Stimulated activated CD4-positive, alpha-beta T cell treated with anti-CD3 and anti-CD28 coated beads, Interleukin-4, amount 100 ng/mL, for 1 hour (primary cell): ENCODE measurements at places on chromosomes 4 and X.

- no peak for DNase-seq
Measured at GRCh38 chrX:48616576-48616975, 19.3 kb downstream of the WDR13 start.

DNA sequence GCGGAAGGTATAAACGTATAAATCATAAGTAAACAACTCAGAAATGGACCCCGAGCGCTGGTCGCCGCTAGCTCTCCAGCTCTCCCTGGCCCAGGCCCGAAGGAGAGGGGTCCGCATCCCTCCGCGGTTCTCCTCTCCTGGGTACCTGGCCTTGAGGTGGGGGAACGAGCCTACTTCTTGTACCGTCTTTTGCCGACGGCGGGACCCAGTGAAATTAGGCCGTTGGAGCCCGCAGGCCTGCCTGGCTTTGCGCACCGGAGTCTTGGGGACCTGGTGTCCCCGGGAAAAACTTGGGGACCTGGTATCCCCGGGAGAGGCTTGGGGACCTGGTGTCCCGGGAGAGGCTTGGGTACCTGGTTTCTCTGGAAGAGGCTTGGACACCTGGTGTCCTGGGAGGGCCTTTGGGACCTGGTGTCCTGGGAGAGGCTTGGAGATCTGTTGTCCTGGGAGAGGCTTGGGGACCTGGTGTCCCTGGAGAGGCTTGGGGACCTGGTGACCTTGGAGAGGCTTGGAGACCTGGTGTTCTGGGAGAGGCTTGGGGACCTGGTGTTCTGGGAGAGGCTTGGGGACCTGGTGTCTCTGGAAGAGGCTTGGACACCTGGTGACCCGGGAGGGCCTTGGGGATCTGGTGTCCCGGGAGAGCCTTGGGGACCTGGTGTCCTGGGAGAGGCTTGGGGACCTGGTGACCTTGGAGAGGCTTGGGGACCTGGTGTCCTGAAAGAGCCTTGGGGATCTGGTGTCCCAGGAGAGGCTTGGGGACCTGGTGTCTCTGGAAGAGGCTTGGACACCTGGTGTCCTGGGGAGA lies 12.0 kb downstream of the SHOX start:
- DNase-seq: no peak

- no peak for DNase-seq
Measured at GRCh38 chr4:80489798-80490197, 154.3 kb downstream of the CFAP299 start.

- no peak for DNase-seq
Measured at GRCh38 chr4:119093042-119093827, 42.4 kb upstream of the MYOZ2 start.

DNA sequence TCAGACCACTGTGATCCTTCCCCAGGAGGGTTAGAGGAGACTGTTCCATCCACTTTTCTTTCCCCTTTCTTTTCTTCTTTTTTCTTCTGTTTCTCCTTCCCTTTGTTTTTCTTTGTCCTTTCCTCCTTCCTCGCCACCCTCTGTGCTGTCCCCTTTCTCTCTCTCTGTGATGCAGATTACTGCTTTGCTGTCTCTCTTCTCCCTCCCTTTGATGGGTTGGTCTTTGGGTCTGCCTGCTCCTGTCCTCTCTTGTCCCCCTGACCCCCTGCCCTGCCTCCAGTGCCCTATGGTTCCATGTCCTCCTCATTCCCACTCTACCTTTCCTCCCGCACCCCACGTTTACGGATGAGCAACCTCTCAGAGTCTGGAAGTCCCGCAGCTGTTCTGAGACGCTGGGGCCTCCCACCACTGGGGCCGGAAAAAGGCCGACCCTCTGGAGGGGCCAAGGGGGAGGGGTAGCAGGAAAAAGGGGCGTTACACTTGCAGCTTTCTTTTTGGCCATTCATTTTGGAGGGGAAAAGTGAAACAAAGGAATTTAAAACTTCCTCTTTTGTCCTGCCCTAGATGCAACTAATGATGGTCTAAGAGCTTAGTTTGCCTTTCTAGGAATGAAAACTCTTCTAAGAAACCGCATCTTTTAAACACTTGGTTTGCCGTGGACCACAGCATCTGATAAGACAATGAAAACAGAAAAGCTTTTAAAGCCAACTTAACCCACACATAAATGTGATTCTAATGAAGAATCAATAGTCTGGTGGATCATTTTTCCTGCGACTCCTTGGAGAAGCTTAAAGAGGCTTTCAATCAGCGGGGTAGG lies 24.5 kb upstream of the TSR2 start:
- DNase-seq: no peak

DNA sequence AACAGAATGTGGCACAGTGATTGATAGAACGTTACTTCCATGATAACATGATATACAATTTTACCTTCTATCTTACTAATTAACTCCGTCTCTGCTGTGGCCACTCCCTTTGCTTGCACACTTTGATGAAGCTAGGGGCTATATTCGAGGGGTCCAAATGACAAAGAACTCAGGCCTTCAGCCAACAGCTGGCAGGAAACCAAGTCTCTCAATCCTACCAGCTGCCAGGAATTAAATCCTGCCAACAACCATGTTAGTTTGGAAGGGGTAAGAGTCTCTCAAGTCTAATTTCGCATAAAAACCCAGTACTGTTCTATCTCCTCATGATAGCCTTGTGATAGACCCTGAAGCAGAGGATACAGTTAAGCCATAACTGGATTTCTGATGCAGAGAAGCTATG lies 1122.9 kb upstream of the PCDH10 start:
- DNase-seq: no peak

- no peak for DNase-seq
Measured at GRCh38 chr4:926538-926937, 5.6 kb downstream of the GAK start.

DNA sequence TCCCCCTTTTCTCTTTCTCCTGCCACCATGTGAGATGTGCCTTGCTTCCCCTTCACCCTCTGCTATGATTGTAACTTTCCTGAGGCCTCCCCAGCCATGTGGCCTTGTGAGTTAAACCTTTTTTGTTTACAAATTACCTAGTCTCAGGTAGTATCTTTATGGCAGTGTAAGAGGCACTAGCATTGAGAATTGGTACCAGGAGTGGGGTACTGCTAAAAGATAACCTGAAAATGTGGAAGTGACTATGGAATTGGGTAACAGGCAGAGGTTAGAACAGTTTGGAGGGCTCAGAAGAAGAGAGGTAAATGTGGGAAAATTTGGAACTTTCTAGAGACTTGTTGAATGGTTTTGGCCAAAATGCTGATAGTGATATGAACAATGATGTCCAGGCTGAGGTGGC lies 182.0 kb downstream of the CHM start:
- no peak for DNase-seq

GRCh38 chrX:7263961-7264360 lies 116.0 kb upstream of the PUDP start:
- DNase-seq: no peak

- peak; percentile 24 for DNase-seq
Measured at GRCh38 chr4:14871676-14872430, 130.4 kb upstream of the CPEB2 start.

DNA sequence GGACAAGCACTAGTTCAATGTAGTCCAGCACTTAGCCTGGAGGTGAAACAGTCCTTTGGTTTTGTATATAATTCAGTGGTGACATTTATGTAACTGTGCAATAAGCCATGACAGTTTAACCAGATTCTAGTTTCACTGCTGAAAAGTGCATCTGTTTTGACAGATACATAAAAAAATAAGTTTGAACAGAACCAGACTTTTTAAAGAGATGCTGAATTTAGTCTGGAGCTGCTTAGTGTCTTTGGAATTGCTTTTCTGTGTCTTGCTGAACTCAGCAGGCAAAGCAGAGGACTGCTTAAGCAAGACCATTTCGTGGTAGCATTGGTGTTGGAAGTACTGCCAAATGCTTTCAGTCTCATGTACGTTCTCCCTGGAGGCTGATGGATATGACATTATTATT lies 393.5 kb downstream of the MAPK10 start:
- DNase-seq: no peak
